ENCODE measurements at places on chromosomes 16 and 17. TPM values are rescaled to one million over a fixed set of nuclear protein-coding genes. Genes with fewer than 3 reads are reported as not detected.

GRCh38 chr17:44653954-44654353 lies 2.3 kb upstream of the MEIOC start:
- H3K27me3 ChIP-seq = peaks cover 42% of the 10 kb centered on the region
- no peak overlapping the region for H3K27ac ChIP-seq
- DNase-seq = no peak
- no peaks in the 10 kb centered on the region for H3K4me1 ChIP-seq
- no peak overlapping the region for H3K4me3 ChIP-seq

Gene TMEM235
- not detected for total RNA-seq

- H3K4me3 ChIP-seq = peak overlapping the region; percentile 94
- no peaks in the 10 kb centered on the region for H3K27me3 ChIP-seq
- peak overlapping the region; percentile 99 for H3K27ac ChIP-seq
- peaks cover 72% of the 10 kb centered on the region for H3K36me3 ChIP-seq
These were observed 5.6 kb downstream of the IL4R start for GRCh38 chr16:27319257-27319965.

DNA sequence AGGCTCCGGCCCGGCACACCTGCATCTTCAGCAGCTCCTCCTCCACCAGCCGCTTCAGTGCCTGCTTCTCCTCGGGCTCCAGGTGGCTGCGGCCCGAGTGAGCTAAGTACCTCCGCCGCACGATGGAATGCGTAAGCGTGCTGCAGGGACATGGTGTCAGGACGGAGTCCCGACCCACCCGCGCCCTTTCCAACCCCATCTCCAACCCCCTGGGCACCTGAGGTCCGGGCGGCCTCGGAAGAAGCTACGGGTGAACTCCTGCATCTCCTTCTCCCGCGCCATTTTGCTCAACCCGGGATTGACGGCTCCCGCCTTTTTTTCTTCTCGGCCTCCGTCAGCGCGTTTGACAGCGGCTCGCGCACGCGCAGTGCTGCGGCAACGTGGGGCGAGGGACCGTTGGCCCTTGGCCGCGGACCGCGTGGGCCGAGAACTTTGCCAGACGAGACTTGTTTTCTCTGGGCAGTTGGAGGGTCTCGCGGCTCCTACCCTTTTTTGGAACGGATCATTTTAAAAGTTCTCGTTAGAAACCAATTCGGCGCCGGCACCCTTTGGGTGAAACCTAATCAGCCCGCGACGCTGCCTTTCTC lies at the start of gene HIRIP3:
HIRIP3 (minus strand) TSS at position 294 of the 587 bp plus-strand sequence; CDS start at position 282, 12 bp downstream.
- peak within 1 kb of the TSS; percentile 96 for H3K27ac ChIP-seq
- H3K4me1 ChIP-seq = peaks cover 39% of the 10 kb centered on the region
- peak; percentile 85 for DNase-seq
- H3K27me3 ChIP-seq = no peaks in the 10 kb centered on the region
- peaks cover 53% of the 10 kb centered on the region for H3K36me3 ChIP-seq

GRCh38 chr17:44738214-44738906 lies 20.4 kb upstream of the ADAM11 start:
- H3K27ac ChIP-seq = no peak overlapping the region
- no peak overlapping the region for H3K4me3 ChIP-seq
- DNase-seq = no peak
- H3K4me1 ChIP-seq = peaks cover 8% of the 10 kb centered on the region
- H3K27me3 ChIP-seq = no peaks in the 10 kb centered on the region
- H3K36me3 ChIP-seq = peaks cover 19% of the 10 kb centered on the region

GRCh38 chr17:63382136-63382535 lies 64.0 kb downstream of the CYB561 start:
- H3K27ac ChIP-seq = no peak overlapping the region
- no peaks in the 10 kb centered on the region for H3K4me1 ChIP-seq
- no peak overlapping the region for H3K4me3 ChIP-seq
- peaks cover 5% of the 10 kb centered on the region for H3K36me3 ChIP-seq

DNA sequence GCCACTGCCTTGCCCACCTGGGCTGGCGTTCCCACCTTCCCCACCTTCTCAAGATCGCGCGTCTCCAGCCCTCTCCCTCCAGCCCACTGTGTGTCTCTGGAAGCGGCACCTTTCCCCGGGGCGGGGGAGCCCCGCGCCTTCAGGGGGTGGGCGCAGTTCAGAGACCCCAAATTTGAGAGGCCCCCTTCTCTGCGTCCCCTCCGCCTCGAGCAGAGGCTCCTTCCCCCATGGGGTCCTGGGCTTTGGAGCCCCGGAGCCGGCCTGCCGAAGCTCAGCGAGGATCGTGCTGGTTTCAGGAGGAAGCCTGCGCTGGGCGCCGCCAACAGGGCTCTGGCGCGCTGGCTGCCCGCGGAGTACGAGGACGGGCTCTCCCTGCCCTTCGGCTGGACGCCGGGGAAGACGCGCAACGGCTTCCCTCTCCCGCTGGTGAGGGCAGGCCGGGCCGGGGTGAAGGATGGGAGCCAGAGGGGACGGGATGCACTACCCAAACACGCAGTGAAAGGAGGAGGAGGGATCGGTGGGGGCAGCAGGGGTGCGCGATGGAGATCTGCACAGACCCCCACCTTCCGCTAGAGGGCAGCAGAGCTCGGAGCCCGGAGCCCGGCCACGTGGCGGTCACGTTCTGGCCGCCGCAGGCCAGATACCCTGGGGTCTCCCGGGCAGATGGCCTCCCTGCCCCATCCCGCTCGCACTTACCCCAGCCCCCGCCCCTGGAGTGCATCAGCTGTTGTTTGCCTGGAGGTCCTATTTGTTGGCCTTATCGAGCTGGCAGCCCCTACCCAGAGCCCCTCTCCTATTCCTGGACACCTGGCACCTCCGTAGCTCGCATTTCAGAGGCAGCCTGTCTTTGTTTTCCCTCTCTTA lies 11.1 kb downstream of the LPO start:
- no peak overlapping the region for H3K27ac ChIP-seq
- H3K27me3 ChIP-seq = peaks cover 43% of the 10 kb centered on the region
- H3K4me1 ChIP-seq = peaks cover 16% of the 10 kb centered on the region
- H3K4me3 ChIP-seq = peak overlapping the region; percentile 72
- peak; percentile 64 for DNase-seq

Gene DNAI2
- total RNA-seq = 0.12 TPM

- H3K36me3 ChIP-seq = no peaks in the 10 kb centered on the region
- H3K4me3 ChIP-seq = no peak overlapping the region
- H3K27me3 ChIP-seq = no peaks in the 10 kb centered on the region
- H3K27ac ChIP-seq = no peak overlapping the region
- no peaks in the 10 kb centered on the region for H3K4me1 ChIP-seq
These were observed 25.7 kb upstream of the TOX3 start for GRCh38 chr16:52572656-52573055.

DNA sequence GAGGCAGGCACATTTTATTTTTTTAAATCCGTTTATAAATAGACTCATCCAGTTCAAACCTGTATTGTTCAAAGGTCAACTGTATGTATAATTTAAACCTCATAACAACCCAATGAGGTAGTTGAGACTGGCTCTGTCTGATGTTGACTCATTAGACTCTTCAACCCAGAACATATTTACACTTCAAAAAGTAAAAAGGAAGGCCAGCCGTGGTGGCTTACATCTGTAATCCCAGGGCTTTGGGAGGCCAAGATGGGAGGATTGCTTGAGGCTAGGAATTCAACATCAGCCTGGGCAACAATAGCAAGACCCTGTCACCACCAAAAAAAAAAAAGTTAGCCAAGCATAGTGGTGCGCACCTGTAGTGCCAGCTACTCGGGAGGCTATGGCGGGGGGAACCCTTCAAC lies 32.5 kb upstream of the DHRS7B start:
- H3K27me3 ChIP-seq = no peaks in the 10 kb centered on the region
- no peaks in the 10 kb centered on the region for H3K36me3 ChIP-seq
- peaks cover 26% of the 10 kb centered on the region for H3K4me1 ChIP-seq
- no peak overlapping the region for H3K27ac ChIP-seq
- no peak for DNase-seq
- H3K4me3 ChIP-seq = no peak overlapping the region

DNA sequence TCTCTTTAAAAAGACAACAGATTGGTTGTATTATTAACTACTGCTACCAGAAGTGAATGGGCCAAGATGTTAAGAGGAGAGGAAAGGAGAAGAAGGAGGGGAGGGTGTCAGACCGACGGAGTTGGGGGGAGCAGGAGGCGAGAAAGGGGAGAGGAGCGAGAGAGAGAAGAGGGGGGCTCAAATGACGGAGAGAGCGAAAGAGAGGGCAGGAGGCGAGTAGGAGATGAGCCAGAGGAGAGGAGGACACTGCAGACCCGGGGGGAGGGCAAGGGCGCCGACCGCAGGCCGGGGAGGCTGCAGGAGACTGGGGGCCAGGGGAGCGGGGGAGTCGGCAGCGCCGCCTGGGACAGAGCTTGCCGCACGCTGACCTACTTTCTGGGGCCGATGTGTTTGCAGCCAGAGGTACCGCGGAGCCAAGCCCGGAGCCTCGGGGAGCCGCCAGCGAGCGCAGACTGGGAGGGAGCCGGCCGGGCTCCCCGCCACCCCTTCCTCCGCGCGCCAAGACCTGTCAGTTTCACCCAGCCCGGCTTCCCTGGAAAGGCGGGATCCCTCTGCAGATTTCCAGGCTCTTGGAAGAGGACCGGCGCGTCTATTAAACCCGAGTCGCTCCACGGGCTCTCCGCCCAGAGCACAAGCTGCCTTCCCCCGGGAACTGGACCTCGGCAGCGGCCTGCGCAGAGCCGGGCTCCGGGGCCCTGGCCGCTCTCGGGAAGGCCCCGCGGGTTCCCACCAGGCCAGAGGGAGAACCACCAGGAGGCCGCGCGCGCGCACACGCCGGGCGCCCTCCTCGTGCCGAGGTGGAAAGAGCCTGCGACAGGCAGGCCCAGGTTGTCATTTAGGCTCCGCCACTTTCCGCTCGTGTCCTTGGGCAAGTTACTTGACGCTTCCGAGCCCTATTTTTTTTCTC lies 74.6 kb downstream of the CMC2 start:
- H3K36me3 ChIP-seq = peaks cover 2% of the 10 kb centered on the region
- no peak overlapping the region for H3K27ac ChIP-seq

- no peaks in the 10 kb centered on the region for H3K27me3 ChIP-seq
- H3K4me3 ChIP-seq = no peak overlapping the region
- H3K4me1 ChIP-seq = no peaks in the 10 kb centered on the region
- H3K27ac ChIP-seq = no peak overlapping the region
- peaks cover 6% of the 10 kb centered on the region for H3K36me3 ChIP-seq
- no peak for DNase-seq
These were observed 126.0 kb downstream of the RAB11FIP4 start for GRCh38 chr17:31517524-31517923.

DNA sequence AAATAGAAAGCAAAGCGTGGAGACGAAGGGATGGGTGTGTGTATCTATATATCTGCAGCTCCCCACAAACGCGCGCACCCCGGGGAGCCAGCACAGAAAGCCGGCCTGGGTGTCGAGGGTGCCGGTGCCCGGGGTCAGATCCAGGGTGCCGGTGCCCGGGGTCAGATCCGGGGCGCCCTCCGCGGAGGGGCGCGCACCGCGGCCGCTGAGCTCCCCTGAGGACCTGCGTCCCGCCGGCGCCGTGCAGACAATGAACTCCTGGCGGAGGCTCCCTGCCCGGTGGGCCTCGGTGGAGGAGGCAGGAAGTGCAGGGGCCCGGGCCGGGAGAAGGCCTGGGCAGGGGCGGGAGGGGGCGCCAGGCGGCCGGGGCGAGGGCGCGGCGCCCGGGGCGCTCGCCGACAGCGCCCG lies 1.1 kb downstream of the ZNF423 start:
- no peaks in the 10 kb centered on the region for H3K36me3 ChIP-seq
- H3K4me1 ChIP-seq = peaks cover 5% of the 10 kb centered on the region
- no peak for DNase-seq
- no peak overlapping the region for H3K4me3 ChIP-seq
- H3K27me3 ChIP-seq = peaks cover 42% of the 10 kb centered on the region

DNA sequence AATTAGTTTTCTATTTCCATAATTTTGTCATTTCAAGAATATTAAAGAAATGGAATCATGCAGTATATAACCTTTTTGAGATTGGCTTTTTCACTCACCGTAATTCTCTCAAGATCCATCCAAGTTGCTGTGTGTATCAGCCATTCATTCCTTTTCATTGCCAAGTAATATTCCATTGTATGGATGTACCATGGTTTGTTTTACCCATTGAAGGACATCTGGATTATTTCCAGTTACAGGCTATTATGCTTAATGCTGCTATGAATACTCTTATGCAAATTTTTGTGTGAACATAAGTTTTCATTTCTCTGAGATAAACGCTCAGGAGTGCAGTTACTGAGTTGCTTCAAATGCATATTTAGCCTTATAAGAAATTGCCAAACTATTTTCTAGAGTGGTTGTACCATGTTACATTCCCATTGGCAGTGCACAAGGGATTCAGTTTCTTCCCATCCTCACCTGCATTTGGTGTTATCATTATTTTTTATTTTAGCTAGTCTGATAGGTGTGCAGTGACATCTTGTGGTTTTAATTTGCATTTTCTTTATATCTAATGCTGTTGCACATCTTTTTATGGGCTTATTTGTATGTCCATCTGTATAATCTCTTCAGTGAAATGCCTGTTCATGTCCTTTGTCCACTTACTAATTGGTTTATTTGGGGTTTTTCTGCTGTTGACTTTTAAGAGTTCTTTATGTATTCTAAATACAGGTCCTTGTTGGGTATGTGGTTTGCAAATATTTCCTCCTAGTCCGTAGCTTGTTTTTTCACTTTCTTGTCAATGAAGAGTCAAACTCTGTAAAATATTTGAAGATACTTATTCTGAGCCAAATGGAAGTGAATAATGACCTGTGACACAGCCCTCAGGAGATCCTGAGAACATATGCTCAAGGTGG lies 32.7 kb downstream of the BMERB1 start:
- H3K4me3 ChIP-seq = no peak overlapping the region
- no peaks in the 10 kb centered on the region for H3K36me3 ChIP-seq
- H3K27me3 ChIP-seq = peaks cover 2% of the 10 kb centered on the region
- H3K4me1 ChIP-seq = peaks cover 6% of the 10 kb centered on the region
- H3K27ac ChIP-seq = no peak overlapping the region

DNA sequence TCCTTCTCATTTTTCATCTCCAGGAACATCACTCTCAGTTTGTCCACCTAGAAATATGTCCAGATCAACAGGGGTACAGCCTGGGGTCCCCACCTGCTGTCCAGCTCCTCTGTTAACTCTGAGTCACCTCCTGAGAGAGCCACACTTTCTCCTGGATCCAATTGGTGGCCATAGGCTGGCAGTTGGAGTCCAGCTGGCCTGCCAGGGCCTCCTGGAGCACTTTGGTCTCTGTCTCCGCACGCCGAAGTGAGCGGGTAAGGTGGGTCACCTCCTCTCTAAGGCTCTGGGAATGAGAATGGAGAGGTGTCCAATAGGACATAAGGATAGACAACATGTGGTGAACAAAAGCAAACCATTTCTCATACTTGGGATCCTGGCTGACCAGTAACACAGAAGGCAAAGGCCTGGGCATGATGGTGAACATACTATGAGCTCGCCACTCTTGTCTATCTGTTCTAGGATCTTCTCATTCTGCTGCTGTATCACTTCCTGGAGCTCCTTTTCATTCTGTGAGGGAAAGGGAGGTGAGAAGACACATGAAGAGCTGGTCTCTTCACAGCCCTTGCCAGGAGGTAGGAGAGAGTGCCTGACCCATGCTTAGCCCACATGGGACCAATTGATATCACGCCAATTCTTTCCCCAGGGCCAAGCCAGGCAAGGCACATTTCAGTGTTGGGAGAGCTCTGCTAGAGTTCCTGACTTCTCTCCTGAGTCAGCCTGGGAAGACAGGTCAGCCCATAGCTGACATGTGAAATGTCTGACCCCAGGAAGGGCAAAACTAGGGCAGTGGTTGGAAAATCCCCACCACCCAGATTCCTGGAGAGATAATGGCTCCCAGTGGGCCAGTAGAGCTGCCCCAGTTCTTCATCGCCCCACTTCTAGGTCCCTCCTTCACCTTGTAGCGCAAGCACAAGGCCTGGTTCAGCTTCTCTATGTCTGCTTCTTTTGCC lies 1.8 kb upstream of the ALDOC start:
- peak overlapping the region; percentile 64 for H3K4me3 ChIP-seq
- DNase-seq = no peak
- H3K27me3 ChIP-seq = no peaks in the 10 kb centered on the region
- peak overlapping the region; percentile 77 for H3K27ac ChIP-seq

Gene RBFOX1
- not detected for total RNA-seq

- no peak overlapping the region for H3K4me3 ChIP-seq
- H3K36me3 ChIP-seq = no peaks in the 10 kb centered on the region
- no peaks in the 10 kb centered on the region for H3K4me1 ChIP-seq
- H3K27ac ChIP-seq = no peak overlapping the region
These were observed 97.1 kb downstream of the CDH11 start for GRCh38 chr16:65024767-65025178.

Gene CACNG5
- total RNA-seq = not detected
